Endodermal cell (in vitro differentiated cells): ENCODE measurements at places on chromosomes 2 and 18.

- no peak for DNase-seq
Measured at GRCh38 chr2:88925770-88926462, 234.4 kb downstream of the RPIA start.

GRCh38 chr2:45276914-45277313, 267.7 kb upstream of the SIX2 start:
- DNase-seq = no peak

DNA sequence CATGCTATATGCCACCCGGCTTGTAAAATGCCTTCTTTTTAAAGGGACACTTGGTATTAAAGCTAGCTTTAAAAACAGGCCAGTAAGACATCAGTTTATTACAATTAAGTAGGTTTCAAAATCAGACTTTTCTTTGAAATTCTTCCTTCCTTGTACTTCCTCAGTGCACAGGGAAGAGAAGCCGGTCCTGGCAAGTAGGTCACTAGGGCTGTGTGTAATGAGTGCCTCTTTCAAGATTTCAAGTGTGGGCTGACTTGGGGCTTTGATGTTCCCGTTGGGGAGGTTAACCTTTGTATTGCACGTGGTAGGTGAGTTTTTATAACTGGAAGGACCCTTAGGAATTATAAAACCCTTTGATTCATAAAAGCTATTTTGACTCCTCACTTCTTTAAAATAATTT, 566.4 kb upstream of the ID2 start:
- no peak for DNase-seq

DNA sequence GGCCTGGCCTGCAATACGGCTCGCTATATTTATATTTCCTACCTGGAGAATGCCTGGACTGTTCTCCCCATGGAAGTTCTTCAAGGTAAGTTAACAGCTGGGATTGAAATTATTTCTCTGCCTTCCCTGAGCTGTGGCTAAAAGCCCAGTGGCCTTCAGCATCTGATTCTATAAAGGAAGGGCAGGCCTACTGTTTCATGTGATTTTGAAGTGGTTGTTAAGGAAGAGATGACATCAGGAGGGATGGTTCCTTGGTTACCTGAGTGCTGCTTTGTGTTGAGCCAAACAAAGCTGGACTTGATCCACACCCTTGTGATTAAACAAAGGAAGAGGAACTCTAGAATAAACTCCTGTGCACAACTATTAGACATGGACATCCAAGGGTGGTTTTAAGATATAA, 61.6 kb downstream of the MFSD6 start:
- no peak for DNase-seq

DNA sequence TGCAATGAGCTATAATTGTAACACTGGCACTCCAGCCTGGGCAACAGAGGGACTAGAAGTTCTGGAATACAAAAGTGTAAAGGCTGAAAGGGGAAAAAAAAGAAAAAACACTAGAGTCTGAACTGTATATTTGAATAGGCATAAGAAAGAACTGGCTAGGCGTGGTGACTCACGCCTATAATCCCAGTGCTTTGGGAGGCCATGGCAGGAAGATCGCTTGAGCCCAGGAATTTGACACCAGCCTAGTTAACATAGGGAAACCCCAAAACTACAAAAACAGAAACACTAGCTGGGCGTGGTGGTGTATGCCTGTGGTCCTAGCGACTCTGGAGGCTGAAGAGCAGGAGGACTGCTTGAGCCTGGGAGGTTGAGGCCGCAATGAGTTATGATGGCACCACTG, 70.6 kb downstream of the SAP130 start:
- peak; percentile 38 for DNase-seq
